ENCODE measurements at places on chromosomes 4 and X. TPM values are rescaled to one million over a fixed set of nuclear protein-coding genes. Genes with fewer than 3 reads are reported as not detected.

DNA sequence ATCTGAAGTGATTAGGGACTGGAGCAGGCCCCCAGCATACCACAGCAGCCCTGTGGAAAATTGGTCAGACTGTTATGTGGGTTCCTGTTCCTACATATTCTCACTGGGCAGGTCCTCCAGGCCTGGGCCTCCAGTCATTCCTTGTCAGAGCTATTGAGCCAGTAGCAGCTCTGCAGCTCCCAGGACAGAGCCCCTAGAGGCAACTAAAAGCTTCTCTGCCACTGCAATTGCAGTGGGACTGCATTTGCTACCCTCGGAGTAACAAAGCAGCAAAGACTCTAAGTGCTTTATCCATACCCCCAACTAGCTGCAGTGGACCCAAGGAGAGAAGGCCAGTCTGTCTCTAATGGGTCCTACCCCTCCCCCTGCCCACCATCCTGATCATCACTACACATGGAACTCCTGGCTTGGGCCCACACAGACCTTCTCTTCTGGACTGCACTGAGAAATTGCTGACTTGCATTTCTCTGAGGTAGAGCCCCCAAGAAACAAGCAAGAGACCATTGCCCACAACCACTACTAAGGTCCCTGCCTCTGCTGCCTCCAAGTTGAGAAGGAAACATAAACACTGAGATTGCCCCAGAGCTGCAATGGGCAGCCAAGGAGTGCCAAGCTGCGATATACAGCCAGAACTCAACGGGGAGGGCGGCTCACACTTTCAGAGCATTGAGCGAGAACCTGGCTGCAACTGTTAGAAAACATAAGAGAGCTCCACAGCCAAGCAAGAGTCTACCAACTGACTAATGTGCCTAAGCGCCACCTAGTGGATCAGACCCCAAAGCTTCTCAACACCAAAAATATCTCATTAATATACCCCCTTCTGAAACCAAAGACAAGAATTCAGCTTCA is 738.7 kb upstream of the NDST4 start:
- peak; percentile 53 for DNase-seq

DNA sequence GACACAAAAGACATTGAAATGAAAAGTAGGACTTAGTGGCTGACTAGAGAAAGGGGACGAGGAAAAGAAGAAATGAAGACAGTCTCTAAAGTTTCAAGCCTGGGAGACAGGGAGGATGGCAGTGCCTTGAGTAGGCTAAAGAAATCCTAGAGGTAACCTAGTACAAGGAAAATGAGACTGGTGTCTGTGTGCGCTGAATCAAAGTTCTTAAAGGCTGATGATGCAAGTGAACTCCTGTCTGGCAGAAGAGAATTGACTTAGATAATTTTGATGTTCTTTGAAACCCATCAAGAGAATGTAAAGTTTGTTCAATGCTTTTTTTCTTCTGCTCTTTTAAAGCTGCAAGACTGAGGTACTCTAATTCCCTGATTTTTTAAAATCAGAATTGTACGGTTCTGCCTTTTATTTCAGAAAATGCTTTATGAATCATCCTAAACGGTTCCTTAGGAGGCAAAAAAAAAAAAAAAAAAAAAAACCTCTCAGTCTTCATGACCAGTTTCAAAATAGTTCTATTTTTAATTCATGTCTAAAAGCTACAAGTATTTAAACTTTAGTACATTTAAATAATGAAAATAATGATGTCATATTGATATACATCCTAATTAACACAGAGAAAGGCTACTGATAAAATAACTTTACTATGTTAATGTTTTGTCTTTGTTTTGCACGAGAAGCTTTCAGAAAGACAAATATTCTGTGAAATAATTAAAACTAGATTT is 189.8 kb downstream of the PPP3CA start:
- no peak for DNase-seq

- DNase-seq = no peak
These were observed 72.8 kb downstream of the SMIM20 start for GRCh38 chr4:25986807-25987206.

DNA sequence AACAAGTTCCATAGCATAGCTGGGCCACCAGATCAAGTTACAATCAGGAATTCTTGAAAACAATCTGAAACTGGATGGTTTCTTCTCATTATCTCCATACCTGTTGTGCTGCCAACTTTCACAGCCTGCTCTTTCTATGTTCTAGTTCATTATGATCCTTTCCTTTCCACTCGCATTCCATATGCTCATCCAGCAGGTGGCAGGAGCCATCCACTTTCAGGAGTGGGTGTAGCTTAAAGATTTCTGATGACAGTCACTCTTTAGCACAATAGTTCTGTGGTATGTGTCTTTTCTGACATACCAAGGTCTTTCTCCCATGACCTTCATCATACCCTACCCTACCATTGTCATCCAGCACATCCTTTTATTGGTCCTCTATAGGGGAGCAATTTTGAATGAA is 46.4 kb downstream of the PAGE2 start:
- peak; percentile 50 for DNase-seq

DNA sequence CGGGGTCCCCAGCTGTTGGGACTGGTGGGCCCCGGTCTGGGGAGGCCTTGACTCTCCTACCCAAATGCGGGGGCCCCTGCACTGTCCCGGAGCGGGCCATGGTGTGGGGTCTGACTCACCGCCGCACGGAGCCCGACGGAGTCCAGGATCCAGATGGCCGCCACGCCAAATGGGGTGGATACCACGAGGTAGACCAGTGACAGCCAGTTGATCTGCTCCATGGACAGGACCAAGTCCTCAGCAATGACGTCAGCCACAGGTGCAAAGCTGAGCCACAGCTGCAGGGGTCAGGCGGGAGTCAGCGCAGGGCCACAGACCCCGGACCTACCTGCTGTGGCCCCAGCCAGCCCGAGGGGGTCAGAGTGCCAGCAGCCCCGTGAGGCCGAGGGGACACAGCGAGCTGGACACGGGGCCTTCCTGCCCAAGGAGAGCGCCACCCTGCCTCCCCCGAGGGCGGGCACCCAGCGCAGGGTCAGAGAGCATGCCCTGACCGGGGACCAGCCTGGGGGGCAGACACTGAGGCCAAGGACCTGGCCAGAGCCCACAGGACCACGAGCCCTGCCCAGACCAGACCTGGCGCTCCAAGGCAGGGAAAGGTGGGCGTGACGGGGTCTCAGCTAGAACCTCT is 2.4 kb downstream of the SLC49A3 start:
- no peak for DNase-seq

- DNase-seq = no peak
These were observed 17.5 kb downstream of the MAGEA9B start for GRCh38 chrX:149569770-149570169.

DNA sequence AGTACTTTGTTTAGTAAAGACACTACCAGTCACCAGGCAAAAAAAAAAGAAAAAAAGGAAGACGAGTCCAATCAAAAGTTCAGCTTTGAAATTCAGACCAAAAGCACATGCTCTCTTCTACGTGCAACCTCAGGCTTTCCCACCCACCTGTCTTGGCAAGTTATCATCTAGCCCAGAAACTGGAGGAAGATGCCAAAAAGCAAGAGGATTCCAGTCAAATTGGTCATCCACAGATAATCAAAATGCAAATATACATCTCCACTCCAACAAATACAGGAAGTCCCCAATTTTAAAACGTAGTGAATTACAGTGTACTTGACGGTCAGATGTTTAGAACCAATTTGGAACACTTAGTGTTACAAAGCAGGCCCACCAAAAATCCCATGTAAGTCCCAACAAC is 96.5 kb downstream of the PALLD start:
- no peak for DNase-seq

DNA sequence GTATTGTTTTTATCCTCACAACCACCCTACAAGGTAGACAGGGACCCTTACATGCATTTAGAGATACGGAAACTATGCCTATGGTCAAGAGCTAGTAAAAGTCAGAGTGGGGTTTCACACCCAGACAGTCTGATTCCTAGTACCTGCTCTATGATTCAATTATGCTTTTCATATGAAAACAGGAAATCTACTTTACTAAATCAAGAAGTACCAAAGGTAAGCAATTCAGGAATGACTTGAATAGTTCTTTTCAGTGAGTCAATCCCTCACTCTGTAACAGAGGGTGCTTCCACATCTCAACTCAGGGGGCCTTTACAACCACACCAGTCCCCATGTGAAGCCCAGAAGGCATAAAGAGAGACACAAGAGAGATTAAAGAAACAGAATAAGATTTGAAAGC is 191.4 kb downstream of the PPP3CA start:
- DNase-seq = no peak

- no peak for DNase-seq
These were observed 6.6 kb upstream of the PPM1K start for GRCh38 chr4:88291003-88291402.

DNA sequence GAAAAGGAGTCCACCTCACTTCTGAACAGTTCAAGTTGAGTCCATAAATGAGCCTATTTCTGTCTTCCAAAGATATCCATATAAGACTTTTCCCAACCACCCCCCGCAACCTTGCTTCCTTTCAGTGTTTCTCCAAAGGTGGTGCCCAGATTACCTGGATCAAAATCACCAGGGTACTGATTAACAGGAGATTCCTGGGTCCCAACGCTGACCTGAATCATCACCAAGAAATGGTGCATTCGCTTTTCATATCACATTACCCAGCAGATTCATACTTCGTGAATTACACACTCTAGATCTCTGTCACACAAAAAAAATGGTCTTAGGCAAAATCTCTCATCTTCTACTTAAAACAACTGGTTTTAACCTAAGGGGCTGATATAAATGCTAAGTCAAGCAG is 2.1 kb upstream of the GALNT7 start:
- no peak for DNase-seq

DNA sequence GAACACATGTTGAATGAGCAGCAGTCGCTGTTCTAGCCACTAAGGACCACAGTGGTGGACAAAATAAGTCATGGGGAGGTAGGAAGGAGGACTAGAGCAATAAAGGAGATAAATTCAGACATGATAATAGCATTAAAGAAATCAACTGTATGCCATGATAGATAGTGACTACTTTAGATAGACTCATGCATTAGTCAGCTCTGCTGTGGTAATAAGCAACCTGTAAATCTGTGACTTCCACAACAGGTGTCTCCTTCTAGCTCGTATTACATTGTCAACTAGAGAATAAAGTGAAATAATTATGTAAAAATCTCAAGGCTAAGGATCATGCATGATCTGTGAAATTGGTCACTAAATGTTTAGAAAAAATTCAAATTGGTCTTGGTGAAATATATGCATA is 77.9 kb downstream of the WWC2 start:
- DNase-seq = no peak

The SLC2A9 gene
- total RNA-seq = 6.8 TPM

The FAM47E gene
- total RNA-seq = 4.8 TPM

The MTNR1A gene
- 1.3 TPM for total RNA-seq

The CPEB2 gene
- total RNA-seq = 12.0 TPM

The SUPT20HL2 gene
- not detected for total RNA-seq

The CLDN24 gene
- not detected for total RNA-seq

The KCTD8 gene
- not detected for total RNA-seq

The NSG1 gene
- 2.4 TPM for total RNA-seq

The CCDC110 gene
- total RNA-seq = 3.6 TPM

The OTC gene
- 10.2 TPM for total RNA-seq

The CSAG1 gene
- total RNA-seq = not detected

The ARMCX6 gene
- 29.8 TPM for total RNA-seq

Data from colonic mucosa (tissue), 4 donors.